ENCODE measurements at places on chromosomes 2 and 18.

GRCh38 chr2:27351802-27352598, 4.6 kb downstream of the GTF3C2 start:
- no peak for DNase-seq

DNA sequence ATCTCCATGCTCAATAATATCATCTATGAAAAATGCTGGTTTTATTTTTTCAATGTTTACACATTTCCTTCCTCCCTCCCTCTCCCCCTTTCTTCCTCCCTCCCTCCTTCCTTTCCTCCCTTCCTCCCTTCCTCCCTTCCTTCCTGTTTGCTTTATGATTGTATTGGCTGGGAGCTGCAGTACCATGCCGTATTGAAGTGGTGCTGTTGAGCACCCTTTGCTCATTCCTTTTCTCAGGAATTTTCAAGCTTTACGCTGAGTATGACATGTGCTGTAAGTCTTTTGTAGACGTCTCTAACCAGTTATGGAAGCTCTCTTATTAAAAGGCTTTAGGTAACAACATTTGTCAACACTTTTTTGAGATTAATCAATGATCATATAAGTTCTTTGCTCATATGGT, 100.4 kb downstream of the SNTG2 start:
- no peak for DNase-seq

GRCh38 chr18:22254088-22254487, 84.7 kb downstream of the GATA6 start:
- no peak for DNase-seq

GRCh38 chr2:25589676-25590205, 83.6 kb downstream of the DTNB start:
- DNase-seq: no peak

- no peak for DNase-seq
Observed at GRCh38 chr2:226906163-226906693, 70.4 kb downstream of the RHBDD1 start.
